ENCODE measurements at places on chromosomes 1 and 21.

DNA sequence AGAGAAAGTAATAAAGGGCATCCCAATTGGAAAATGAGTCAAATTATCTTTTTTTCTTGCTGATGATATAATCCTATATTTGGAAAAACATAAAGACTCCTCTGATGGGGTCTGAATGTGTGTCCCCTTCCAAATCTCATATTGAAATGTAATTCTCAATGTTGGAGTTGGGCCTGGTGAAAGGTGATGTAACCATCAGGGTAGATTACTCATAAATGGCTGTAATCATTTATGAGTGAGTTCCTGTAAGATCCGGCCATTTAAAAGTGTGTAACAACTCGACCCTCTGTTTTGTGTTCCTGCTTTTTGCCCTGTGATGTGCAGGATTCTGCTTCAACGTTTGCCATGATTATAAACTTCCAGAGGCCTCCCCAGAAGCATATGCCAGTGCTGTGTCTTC is 44.3 kb upstream of the MAP1LC3C start:
- DNase-seq: no peak

DNA sequence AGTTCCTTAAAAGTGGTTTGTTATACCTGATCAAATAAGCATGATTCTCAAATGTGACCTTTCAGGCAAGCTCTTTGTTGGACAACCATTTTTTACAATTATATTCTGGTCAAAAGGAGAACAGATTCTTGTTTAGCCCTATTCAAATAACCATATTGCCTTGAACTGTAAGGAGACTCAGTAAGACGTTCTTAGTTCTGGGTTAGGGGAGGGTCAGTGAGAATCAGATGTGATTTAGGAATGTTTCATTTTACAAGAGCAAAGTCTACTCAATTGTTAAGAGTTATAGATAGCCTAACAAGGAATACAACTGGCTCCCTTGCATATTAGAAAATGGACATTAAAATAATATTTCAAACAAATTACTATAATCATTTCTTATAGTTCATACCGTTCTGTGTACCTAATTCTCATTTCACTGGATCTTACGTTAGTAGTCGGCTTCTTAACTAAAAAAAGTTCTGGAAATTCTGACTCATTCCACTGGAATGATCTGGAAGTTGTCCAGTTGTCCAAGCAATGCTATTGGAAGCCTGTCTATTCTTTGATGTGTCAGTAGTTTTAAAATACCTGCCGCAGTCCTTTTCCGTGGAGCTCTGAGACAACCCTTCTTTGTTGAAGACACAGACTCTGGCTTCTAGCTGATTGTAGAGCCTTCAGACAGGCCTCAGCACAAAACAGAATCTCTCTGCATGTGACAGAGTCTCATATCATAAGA is 88.8 kb downstream of the MAST2 start:
- peak; percentile 89 for DNase-seq

DNA sequence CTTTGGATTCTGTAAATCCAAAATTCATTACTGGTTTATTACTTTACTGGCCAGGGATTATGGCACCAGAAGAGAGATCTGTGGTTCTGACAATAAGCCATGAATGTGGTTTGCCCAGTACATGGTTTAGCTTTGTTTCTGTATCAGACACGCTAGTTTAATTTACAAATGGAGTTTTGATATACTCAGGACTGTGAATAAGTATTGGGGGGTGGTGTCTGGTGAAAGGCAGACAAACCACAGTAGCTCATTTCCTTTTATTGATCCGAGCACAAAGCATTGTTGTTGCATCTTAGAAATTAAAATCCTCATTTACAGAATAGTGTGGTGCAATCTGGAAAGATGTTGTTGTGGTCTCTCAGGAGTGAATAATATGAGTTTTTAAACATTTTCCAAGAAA is 96.0 kb downstream of the ST6GALNAC3 start:
- no peak for DNase-seq

- no peak for DNase-seq
These were observed 724 bp upstream of the ANKRD35 start for GRCh38 chr1:145886390-145886789.

GRCh38 chr1:14486401-14487201 is 111.9 kb upstream of the KAZN start:
- DNase-seq: peak; percentile 99

Data from fibroblast of skin of right biceps (primary cell).